ENCODE measurements at places on chromosomes 7 and 10.
A peak's percentile ranks its signal among the peaks of the same experiment; 100 is the strongest.

DNA sequence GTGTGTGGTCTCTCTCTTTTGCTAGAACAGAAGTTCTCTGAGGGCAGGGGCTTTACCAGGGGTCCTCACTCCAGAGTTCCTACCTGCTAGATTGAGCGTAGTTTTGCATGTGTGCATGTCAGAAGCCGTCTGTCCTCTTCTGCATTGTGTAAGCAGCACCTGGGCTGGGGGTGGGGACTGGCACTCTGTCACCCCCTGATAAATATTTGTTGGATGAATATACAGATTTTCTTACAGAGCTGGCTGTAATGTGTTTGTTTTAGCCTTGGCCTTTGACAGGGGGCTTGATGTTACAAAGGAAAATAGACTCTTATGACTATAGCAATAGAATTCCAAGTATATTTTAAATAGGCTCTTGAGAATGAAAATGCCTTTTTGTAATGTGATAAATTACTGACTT, 46.6 kb downstream of the WDR37 start:
- DNase-seq: no peak

GRCh38 chr10:117663750-117664149, 121.2 kb downstream of the EMX2 start:
- no peak for DNase-seq

DNA sequence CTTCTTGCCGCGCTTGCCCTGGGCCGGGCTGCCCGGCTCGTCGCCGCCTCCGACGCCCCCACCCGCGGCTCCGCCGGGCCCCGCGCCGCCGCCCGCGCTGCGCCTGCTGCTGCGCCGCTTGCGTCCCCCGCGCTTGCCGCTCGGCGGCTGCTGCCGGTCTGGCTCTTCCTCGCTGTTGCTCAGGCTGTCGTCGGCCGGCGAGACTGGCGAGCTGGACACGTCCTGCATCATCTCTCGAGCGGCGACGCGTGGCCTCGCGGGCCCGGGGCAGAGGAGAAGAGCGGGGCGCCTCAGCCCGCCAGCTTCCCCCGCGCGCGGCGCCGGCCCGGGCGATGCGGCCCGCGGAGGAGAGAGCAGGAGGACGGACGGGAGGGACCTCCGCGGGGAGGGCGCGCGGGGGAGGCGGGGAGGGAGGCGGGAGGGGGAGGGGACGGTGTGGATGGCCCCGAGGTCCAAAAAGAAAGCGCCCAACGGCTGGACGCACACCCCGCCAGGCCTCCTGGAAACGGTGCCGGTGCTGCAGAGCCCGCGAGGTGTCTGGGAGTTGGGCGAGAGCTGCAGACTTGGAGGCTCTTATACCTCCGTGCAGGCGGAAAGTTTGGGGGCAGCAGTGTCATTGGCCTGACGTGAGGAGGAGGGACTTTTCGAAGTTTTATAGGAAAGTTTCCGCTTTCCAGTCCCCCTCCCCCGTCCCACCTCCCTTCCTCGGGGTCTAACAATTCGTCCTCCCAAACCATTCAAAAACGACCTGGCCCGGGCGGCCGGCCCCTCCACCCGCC, at the start of gene TWIST1:
TWIST1 (minus strand) TSS at position 546 of the 779 bp plus-strand sequence; CDS start at position 231, 315 bp downstream.
- DNase-seq: no peak

DNA sequence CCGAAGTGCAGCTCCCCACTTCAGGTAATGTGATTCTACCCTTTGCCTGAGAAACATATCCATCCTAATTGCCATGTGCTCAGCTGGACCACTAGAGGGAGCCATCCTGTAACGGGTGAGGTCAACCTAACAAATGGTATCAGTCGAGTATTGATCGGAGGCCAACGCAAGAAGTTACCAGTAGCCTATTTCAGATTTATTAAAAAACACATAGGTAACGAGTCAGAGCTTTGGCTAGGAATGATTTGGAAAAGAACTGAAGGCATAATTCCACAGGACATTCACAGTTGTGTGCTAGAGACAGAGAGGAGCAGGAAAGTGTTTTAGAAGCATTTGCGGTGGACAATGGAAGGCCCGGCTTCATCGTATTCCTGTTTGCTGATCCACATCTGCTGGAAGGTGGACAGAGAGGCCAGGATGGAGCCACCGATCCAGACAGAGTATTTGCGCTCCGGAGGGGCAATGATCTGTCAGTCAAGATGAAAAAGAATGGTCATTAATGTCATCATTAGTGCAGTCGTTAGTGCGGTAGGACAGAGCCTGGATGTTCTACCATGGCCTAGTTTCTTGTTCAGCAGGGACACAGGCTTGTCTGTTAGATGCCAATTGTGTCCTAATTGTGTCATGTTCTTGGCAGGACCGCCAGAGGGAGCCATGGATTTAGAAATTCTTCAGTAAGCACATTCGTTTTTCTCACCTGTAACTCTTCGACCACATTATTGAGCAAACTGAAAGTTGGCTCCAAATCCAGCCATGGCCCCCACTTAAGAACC, 17.5 kb downstream of the ACTA2 start:
- peak; percentile 70 for DNase-seq

DNA sequence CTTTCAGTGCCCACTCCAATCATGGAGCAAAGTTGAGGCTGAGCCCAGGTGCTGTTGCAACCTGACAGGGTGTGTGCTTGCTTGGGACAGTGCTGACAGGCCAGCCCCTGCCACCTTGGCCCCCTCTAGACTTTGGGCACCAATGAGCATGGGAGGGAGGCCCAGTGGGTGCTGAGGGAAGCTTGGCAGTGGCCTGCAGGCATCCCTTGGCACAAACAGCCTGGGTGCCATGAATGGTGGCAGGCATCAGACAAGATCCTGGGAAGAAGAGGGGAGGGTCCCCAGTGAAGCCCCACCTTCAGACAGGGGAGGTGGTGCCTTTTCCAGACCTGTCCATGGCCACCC, 214.0 kb downstream of the GPR158 start:
- no peak for DNase-seq

GRCh38 chr7:108067844-108068243, 62.3 kb downstream of the LAMB4 start:
- no peak for DNase-seq

DNA sequence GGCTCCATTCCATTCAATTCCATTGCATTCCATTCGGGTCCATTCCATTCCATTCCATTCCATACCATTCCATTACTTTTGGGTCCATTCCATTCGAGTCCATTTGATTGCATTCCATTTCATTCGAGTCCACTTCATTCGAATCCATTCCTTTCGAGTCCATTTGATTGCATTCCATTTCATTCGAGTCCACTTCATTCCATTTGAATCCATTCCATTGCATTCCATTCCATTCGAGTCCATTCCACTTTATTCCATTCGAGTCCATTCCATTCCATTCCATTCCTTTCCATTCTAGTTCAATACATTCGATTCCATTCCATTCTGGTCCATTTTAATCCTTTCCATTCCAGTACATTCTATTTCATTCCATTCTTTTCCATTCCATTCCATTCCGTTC, 334.0 kb downstream of the ZNF33B start:
- no peak for DNase-seq

GRCh38 chr7:17558135-17558534, 259.7 kb downstream of the AHR start:
- no peak for DNase-seq

DNA sequence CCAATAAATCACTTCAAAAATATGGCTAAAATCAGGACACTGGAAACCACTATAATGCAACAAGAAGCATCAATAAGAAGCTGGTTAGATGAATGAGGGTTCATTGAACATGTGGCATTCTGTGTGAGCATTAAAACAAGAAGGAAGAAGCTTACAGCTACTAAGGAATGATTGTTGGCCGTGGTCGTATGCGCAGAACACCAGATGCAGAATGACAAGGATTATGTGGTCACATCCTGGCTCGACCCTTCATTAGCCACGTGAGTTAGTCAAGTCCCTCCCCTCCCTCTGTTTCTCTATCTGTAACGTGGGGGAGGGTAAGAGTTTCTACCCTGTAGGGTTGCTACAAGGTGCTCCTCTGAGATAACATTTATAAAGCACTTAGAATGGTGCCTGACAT, 174.3 kb downstream of the ADAM12 start:
- DNase-seq: no peak

GRCh38 chr7:65892835-65893234, 20.0 kb downstream of the VKORC1L1 start:
- no peak for DNase-seq

DNA sequence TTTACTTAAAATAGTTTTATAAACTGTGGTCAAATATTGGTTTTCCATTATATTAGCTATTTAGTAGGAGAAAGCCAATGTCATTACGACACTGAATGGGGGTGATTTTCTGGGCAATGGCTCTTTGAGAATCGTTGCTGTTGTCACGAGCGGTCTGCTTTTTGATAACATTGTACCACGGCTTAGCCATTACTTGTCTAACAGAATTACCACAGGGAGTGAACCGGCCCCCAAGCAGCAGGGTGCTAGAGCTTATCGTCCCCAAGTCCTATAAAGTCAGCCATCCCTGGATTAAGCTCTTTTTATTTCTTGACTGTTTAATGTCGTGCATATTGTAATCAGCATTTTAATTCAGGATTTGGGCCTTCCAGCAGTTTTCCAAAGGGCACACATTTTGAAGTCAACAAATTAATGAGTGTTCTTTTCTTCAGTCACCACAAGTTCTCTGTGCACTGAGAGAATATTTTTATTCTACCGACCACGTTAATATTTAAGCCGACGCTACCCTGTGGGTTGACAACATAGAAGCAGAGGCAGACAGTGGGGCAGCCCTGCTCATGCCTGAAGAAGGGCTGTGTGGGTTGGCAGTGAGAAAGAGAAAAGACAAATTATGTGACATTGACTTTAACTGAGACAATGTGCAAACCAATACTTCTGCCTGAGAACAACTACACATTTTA, 125.8 kb downstream of the ICA1 start:
- DNase-seq: no peak

GRCh38 chr10:5862360-5862961, 27.2 kb downstream of the ANKRD16 start:
- no peak for DNase-seq

- DNase-seq: no peak
These were observed 54.5 kb downstream of the ELMO1 start for GRCh38 chr7:37394158-37394557.
